Forelimb muscle (tissue), 1 donor: ENCODE measurements at places on chromosomes 12 and 14. TPM values are rescaled to one million over a fixed set of nuclear protein-coding genes. Genes with fewer than 3 reads are reported as not detected.

Gene PLEKHD1
- 0.68 TPM for polyA plus RNA-seq

Gene TAS2R42
- polyA plus RNA-seq = not detected

Gene REM2
- 0.24 TPM for polyA plus RNA-seq

Gene ACYP1
- 17.8 TPM for polyA plus RNA-seq

Gene CLECL1
- 0.32 TPM for polyA plus RNA-seq

Gene RPS6KA5
- 7.4 TPM for polyA plus RNA-seq
